ENCODE measurements at places on chromosomes 2 and 18. TPM values are rescaled to one million over a fixed set of nuclear protein-coding genes. Genes with fewer than 3 reads are reported as not detected.

The RGPD3 gene
- total RNA-seq: 0.50 TPM

The UBE2F gene
- total RNA-seq: 46.4 TPM

The TMEM198 gene
- total RNA-seq: 6.4 TPM

The CXCR1 gene
- total RNA-seq: not detected

The HOXD1 gene
- not detected for total RNA-seq

The RIT2 gene
- not detected for total RNA-seq

The FBXO15 gene
- not detected for total RNA-seq

The UGT1A5 gene
- total RNA-seq: not detected

The CHRNG gene
- total RNA-seq: not detected

The SETBP1 gene
- total RNA-seq: 7.6 TPM

The CPLX4 gene
- not detected for total RNA-seq

The L3MBTL4 gene
- total RNA-seq: not detected

The SP140L gene
- 7.1 TPM for total RNA-seq

The APCDD1 gene
- 63.5 TPM for total RNA-seq

The ANKRD62 gene
- not detected for total RNA-seq

The LIMS4 gene
- total RNA-seq: 20.4 TPM

The GRHL1 gene
- not detected for total RNA-seq

The FAM124B gene
- total RNA-seq: 0.39 TPM

Measured in cardiac ventricle fibroblast (primary cell).